CD4-positive, alpha-beta T cell treated with Interleukin-6 at 100 ng/mL for 8 hours (primary cell): ENCODE measurements at places on chromosomes 11 and 22.
A peak's percentile ranks its signal among the peaks of the same experiment; 100 is the strongest.

DNA sequence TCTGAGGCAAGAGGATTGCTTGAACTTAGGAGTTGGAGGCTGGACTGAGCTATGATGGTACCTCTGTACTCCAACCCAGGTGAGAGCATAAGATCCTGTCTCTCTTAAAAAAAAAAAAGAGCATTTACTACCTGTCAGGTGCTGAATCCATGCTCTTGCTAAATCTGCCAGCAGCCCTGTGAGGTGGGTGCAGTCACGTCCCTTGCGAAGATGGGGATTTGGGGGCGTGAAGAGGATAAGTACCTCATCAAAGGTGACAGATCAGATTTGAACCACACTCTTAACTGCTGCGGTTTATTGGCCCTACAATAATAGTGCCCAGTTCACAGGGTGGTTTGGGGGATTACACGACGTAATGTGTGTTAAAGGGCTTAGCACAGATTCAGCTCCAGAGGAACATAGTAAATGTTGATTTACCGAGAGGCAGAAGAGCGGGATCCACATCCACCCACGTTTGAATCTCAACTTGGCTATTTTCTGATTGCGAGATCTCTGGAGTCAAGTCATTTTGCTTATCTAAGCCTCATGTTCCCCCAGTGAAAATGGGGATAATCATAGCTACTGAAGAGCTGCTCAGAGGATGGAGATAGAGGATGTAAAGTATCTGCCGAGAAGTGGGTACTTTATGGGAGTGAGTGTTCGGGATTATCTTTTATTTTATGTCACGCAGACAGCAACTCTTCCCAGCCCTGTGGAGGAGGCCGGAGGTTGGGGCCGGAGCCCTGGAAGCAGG is 28.1 kb upstream of the LRRC10B start:
- DNase-seq, result no peak

DNA sequence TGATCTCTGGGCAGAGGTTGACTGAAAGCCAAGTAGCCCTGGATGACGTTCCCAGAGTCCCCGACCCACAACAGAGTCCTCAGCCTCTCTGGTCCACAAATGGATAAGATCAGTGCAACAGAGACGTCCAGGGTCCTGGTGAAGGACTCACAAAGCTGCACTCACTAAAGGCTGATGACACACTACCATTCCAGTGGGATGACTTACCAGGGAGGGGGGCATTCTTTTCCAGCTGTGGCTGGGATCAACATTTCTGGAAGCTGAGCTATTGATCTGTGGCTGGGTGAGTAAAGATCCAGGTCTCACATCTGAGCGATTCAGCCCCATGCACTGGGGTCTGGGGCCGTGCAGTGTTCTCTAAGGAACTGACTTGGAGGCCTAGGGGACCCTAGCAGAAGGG is 296.2 kb downstream of the NTM start:
- DNase-seq, result no peak

DNA sequence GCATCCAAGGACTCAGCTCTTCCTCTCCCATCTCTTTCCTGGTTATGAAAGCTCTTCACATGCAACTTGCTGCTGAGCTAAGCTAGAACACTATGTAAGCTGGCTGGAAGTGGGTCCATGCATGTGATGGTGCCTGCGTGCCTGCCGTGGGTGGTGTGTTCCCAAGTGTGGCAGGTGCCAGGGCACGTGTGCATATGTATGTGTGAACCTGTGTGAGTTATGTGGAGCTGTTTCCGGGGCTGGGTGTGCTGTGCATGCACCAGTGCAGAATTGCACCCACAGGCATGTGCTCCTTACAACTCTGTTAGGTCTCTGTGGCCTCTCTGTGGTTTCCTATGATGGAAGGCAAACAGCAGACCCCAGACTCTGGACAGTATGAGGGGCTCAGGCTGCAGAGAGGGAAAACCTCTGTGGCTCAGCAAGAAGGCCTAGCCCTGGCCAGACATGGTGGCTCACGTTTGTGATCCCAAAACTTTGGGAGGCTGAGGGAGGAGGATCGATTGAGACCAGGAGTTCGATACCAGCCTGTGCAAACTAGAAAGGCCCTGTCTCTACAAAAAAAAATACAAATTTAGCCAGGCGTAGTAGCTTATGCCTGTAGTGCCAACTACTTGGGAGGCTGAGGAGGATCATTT is 4.1 kb upstream of the P2RY6 start:
- DNase-seq, result no peak

GRCh38 chr11:1878137-1879031 is 13.3 kb downstream of the PRR33 start:
- DNase-seq, result no peak

- DNase-seq, result no peak
These were observed 544.9 kb downstream of the TBC1D22A start for GRCh38 chr22:47307326-47307725.

- peak; percentile 56 for DNase-seq
These were observed 29.2 kb downstream of the SC5D start for GRCh38 chr11:121321614-121322243.

DNA sequence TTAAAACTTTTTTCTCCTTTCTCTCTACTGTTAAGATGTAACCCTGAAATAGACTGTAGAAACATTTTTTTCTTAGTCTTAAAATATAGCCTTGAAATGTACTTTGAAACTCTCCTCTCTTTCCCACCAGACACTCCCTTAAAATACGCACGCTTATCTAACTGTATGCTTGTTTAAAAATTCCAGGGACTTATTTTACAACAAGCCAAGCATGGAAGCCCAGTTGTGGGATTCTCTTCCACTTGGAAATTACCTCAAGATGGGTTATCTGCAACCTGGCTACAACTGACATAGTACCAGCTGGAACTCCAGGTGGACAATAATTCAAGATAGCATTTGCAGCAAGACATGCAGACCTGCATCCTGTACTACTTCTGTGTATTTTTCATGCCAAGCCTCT is 12.1 kb upstream of the CHORDC1 start:
- DNase-seq, result no peak
